D341Med (cell line): ENCODE measurements at places on chromosomes 7 and 10.

GRCh38 chr7:128361411-128362379 is at the start of gene PRRT4:
PRRT4 (minus strand) TSS chr7:128361690.
- DNase-seq: peak; percentile 91

DNA sequence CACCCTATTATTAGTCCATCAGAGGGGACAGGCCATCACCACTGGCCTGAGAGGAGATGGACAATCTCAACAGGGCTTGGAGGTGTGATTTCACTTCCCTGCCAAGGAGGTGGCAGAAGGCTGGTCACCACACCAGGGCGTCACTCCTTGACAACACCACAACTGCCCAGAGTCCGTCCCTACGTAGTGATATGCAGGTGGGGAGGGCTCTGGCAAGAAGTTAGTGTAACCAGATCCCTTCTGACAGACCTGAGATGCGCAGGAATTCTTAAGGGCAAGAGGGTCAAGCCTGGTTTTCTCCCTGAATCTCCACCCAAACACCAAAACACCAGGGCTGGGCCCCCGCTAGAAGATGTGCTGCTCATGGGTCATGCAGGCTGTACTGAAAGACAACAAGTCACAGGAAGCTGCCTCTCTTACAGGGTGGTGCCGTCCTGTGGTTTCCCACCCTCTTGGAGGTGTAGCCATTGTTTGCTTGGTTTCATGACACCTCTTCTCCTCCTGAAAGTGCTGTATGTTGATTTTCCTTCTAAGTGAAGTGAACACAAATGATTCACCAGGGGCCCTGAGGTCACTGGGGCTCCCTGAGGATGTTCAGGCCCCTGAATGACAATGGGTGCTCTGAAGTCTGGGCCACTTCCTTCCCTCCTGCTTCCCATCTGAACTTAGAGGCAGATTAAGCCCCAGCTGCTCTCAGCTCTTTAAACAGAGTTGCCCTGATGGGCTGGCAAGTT is 27.1 kb downstream of the ATXN7L1 start:
- no peak for DNase-seq

- no peak for DNase-seq
Measured at GRCh38 chr10:76067447-76067846, 636.0 kb downstream of the LRMDA start.

GRCh38 chr10:11164803-11165590 is 147.3 kb downstream of the CELF2 start:
- peak; percentile 45 for DNase-seq

DNA sequence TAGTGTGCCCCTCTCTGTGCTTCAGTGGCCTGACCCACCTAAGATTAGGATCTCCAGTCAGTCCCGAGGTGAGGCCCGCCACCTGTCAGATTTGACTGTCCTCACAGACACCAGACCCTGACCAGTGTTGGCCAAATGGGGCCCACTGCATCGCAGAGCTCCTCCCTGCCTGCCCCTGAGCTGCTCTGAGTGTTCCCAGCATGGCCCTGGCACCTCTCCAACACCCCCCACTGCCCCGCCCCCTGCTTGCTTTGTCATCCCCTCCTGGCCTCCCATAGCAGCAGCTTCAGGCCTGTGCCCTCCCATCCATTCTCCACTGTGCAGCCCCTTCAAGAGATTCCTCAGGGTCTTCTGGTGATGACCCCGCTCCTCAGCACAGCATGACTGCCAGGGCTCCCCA is 67.6 kb downstream of the C10orf120 start:
- DNase-seq: no peak

DNA sequence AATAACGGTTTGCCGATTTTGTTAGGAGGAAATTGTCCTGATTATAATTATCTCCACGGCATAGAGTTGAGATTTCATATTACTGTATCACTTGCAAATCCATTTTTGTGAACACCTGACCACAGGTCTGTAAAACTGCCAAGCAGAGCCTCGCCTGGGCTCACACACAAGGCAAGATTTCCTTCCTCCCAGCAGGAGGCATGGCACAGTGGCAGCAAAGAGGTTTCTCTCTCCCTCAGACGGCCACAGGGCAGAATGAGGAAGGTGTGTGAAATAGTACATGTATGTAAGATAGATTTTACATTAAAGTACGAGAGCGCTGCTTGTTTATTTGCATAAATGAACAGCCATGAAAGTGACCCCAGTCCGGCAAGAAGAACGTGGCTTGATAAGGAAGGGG is 130.1 kb downstream of the CELF2 start:
- no peak for DNase-seq

- no peak for DNase-seq
Measured at GRCh38 chr10:47254611-47255010, 45.4 kb upstream of the GDF10 start.

DNA sequence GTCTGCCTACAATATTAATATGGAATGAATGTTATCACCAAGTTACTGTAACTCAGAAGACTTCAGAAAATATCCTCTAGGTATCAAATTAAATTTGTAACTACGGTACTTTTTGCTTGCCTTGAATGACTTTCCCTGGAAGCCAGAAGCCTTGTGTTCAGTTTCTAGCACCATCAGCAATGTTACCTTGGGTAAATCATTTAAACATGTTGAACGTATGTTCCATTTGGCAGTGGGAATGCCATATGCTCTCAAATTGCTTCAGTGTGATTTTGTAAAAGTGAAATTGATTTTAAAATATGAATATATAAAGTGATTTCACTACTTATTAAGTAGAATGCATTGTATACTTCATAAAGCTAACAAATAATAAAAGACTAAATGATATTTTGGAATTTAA is 11.2 kb downstream of the RPA3 start:
- DNase-seq: no peak

DNA sequence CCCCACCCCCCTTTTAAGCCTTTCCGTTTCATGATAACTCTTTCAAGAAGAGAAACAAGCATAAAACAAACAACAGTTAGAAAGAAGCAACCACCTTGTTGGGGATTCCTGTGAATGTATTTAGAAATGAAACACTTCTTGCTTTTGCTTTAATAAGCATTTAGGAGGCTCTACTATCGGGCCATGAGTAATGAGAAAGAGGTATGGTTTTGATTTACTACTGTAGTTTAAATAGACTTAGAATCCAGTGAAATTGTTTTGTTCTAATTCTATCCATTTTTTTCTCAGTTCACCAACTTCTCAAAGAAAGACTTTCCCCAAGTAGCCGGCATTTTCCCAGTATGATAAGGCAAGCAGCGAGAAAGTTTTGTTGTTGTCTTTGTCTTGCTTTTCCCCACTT is 168.7 kb upstream of the HABP2 start:
- no peak for DNase-seq

DNA sequence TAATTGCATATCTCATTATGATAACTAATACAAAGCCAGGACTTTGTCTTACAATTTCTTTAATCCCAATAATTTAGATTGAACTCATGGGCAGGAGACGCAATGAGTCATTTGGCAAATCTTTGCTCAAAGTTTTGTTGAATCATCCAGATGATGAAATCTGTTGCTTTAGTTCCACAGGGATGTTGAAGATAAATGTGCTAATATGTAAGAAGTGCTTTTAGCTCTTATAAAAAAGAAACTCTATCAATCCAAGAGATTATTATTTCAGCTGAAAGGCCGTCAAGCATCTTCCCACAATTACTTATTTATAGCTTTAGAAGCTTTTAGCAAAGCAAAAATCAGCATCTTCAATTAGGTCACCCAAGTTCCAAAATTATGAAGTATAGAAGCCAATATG is 36.8 kb upstream of the ANK3 start:
- DNase-seq: no peak

DNA sequence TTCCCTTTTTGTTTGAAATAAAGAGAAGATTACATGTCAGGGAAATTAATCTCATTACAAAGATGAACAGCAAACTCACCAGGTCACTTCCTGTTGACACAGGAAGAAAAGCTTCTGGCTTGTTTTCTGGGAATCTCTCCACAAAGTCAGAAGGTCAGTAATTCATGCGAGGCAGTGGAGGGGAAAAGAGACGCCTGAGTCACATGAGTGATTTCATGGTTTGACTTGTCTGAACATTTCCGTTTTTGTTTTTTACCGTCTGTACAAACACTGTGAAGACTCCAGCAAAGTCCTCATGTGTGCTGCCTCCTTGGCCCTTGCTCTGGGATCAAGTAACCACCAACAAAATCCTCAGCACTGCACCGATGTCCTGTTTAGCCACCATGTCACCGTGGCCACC is 2.5 kb upstream of the HABP2 start:
- no peak for DNase-seq

GRCh38 chr10:22473044-22473443 is 127.7 kb downstream of the SPAG6 start:
- DNase-seq: no peak

DNA sequence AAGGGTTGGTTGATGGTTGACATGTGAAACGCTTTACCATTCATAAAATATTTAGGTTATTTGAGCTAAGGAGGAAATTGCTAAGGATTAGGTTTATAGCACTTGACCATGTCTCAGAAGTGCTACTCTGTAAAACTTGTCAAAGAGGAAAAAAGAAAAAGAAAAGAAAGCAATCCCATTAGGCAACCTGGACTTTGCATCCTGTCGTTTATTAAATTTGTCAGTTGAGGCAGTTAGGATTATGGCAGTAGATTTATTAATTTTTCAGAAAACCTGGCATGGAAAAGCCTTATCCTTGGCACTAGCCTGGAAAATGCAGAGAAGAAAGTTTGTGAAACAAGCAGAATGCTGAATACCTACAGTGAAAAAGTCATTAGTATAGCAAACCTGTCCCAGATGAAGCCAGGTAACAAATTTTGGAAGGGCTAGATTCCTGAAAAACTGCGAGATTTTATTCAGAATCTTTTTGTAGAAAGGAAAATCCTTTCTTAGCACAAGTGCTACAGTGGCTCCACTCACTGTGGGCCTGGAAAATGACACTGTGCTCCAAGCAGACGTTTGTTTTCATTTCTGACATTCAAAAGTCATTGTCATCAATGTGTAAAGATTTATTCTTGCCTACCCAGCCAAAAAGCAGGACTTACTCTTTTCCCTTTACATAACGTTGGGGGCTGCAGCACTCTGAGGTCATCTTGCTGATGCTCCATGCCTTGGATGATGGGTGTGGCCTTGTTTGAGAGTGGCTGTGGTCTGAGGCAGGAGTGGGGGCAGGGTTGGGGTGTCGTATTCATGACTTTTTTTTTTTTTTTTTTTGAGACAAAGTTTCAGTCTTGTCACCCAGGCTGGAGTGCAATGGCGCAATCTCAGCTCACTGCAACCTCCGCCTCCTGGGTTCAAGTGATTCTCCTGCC is 664.9 kb downstream of the SUGCT start:
- DNase-seq: no peak

- no peak for DNase-seq
Measured at GRCh38 chr10:131749767-131750142, 151.1 kb upstream of the PPP2R2D start.

- no peak for DNase-seq
Measured at GRCh38 chr10:62054830-62055229, 153.3 kb downstream of the ARID5B start.

DNA sequence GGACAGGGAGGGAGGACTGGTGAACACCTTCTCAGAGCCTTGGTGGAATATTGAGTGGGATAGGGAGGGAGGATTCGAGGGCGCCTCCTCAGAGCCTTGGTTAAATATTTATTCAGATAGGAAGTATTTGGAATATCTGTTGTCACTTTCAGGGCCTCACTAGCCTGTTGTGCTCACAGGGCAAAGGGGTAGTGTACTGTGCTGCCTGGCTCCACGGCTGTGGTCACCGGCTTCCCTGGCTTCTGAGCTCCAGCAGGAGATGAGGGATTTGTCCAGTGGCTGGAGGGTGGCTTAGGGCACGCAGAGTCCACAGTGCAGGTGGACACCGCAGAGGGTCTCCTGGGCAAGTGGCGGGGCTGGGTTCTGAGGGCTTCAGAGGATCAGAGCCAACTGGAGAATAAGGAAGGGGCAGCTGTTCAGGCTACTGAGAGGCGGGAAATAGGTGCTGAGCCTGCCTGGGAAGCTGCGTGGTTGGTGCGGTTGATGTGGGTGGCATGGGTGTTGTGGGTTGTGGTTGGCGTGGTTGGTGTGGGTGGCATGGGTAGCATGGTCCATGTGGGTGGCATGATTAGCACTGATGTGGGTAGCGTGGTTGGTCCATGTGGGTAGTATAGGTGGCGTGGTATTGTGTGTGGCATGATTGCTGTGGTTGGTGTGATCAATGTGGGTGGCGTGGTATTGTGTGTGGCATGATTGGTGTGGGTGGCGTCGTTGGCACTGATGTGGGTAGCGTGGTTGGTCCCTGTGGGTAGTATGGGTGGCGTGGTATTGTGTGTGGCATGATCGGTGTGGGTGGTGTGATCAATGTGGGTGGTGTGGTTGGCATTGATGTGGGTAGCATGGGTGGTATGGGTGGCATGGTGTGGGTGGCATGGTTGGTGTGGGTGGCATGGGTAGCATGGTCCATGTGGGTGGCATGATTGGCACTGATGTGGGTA is 16.7 kb downstream of the INPP5A start:
- no peak for DNase-seq

GRCh38 chr7:22402250-22402649 is 45.3 kb upstream of the RAPGEF5 start:
- no peak for DNase-seq

- no peak for DNase-seq
Measured at GRCh38 chr7:80731281-80731680, 92.8 kb downstream of the CD36 start.

DNA sequence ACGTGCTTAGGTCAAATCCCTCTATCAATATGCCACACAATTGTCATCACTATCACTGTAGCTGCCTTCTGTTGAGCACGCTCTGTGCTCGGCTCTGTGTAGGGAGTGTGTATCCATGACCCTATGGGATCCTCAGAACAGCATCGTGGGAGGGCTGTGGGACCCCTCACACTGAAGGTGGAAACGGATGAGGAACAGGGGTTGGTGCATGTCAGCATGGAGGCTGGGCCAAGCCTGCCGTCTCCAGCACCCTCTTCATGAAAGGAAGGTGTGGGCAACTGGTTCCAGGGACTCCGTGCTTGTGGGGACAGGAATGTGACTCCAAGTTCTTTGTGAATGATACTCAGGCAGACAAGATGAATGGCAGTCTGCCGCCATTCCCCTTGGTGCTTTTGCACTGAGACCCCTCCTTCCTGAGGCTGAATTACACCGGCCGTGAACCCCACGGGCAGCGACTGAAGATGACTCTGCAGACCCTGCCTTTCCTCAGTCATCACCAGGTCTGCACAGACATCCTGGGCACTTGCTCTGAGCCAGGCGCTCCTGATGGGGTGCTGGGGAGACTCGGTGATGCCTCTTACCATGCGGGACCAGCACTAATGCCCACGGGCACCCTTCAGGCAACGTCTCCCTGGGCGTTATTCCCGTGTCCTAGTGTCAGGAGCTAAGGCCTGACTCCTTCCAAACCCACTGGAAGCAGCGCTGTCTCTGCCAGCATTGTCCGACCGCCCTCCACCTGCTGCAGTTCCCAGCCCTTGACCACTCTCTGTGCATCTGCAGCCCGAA is 495.2 kb downstream of the TCERG1L start:
- DNase-seq: no peak
